ENCODE measurements at places on chromosomes 12 and 14.

DNA sequence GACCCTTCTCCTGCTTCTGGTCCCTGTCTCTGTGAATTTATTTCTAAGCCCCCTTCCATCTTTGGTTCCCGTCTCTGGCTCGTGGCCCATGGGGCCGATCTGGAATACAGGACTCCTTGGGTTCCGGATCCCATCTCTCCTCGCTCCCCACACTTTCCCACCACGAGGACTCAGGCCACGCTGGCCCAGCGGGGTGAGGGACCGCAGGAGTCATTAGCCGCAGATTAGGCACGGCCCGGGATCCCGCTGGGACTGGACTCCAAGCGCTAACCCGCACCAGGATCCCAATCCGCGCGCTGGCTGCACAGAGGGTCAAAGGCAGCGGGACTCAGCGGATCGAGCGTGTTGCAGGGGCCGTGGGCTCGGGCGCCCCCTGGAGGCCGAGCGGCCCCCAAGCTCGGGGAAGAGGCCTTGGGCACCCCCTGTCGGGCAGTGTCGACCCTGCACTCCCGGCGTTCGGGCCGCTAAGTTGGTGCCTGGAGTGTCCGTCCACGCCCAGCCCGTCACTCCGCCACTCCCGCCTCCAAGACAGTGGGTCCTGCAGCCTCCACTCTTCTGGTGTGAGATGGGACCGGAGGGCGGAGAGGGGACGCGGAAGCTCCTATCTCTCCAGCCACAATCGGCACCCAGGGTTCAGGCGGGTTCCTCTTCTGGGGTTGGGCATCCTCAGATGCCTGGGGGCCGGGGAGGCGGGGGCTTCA lies 9.5 kb downstream of the SHMT2 start:
- peak; percentile 99 for DNase-seq

- peak; percentile 43 for DNase-seq
Measured at GRCh38 chr12:111529424-111530368, 69.4 kb downstream of the ATXN2 start.

DNA sequence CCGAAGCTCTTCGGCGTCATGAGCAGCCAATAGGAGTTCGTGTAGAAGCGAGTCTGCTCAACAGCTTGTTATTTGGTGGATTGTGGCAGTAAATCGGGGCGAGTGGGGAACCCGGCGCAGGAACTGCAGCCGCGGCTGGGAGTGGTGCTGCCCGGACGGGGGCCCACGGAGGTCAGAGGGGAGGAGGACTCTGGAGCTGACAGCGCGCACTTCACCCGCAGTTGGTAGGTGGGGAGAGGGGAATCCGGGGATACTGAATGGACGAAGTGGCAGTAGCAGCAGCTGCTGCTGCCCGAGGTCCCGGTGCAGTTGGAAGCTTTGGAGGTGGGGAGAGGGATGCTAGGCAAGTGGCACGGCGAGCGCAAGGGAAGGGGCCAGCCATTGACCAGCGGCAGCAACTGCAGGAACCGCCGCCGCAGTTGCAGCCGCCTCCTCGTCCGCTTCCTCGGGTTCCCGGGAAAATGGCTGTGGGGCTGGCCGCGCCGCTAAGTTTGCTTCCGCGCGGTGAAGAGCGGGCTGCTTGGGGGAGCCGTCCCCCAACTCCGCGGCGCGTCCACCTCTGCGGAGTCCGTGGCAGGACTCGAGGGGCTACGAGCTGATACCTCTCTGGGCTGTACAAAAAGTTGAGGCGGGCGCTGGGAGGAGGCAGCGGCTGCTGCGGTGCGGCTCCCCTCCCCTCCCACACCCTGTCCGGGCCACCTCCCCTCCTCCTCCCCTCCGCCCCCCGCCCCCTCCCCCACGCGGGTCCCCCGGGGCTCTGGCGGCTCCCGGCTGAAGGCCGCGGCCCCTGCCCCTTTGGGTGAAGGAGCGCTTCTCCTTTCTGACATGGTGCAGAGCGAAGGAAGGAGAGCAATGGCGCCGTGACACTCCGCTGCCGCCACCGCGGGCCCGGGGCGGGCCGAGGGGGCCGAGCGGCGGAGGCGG lies at the start of gene ARID4A:
TSS of gene ARID4A (plus strand) at position 79 of the 924 bp plus-strand sequence. CDS start 1,300 bp downstream, outside the sequence.
- no peak for DNase-seq

DNA sequence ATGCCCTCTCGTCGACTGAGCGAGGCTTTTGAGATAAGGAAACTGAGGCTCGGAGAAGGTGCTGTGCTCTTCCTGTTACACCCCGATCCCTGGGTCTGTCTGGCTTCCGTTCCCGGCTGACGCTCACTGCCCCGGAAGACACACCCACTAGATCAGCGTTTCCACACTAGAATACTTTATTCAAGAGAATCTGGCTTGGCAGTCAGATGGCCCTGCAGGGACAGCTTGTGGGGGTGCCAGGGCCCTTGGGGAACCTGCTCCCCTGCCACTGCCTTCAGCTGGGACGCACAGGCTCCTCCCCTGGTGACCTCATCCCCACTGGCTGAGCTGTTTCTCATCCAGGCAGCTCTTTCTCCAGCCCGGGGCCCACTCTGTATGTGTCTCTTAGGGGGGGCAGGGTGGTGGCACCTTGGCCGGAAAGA lies 13.7 kb downstream of the PGF start:
- no peak for DNase-seq

DNA sequence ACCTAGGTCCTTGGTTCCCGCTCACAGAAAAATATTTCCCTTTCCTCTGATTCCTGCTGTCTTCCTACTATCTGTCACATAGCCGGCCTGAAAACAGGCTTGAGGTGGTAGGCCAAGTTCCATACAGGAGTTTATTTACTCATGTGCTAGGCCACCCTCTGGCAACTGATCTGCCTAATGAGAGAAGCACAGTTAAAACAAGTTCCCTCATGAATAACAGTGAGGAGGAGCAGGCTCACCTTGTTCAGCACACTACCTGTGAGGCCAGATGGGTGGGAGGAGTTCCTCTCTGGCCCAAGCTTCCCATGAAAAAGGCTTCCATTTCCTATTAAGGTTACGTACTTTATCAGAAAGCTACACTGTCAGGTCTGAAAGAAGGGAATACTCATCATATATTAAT lies 206.0 kb downstream of the MYRFL start:
- DNase-seq: no peak

- DNase-seq: no peak
Measured at GRCh38 chr14:54548491-54548890, 18.4 kb upstream of the SAMD4A start.

GRCh38 chr12:3336606-3337311 lies 154.2 kb upstream of the PRMT8 start:
- DNase-seq: no peak
